Foreskin melanocyte (primary cell): ENCODE measurements at places on chromosomes 2 and 18.

DNA sequence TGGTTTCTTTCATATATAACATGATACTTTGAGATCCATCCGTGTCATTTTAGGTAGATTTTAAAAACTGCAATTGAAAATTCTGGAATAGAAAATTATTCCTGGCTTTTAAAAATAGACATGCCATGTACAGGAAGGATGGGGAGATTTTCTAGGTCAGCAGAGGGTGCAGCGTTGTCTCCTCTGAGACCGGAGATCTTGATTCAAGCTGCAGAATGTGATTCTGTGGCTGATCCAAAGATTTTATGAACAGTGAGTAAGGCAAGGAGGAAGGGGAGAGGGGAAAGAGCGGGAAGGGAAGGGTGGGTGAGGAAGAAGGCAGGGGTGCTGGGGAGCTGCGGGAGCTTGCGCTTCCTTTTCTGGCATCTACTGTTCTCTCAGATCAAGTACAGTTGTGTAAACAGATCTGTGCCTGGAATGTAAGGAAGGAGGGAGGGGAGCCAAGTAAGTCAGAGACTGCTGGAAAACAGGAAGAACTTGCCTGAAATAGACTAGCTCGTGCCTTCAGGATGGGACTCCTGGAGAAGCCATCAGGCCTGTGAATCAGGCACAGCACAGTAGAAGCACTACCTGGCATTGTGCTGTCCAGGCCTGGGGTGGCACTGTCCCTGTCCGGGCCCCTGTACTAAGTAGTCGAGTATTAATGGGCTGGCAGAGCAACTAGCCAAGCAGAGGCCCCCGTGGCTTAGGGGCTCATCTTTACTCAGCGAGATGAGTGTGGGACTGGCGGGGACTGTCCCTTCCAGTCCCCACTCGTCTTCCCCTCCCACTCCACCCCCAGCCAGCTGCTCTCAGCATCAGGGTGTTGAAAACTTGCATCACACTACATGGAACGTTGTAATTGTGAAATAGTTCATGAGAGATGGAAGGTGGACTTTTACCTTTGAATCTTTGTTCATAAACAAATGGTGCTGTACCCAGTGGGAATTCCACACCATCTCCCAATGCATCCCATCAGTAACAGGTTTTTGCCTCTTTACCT lies 163.5 kb downstream of the UXS1 start:
- DNase-seq, result peak; percentile 14

- peak; percentile 70 for DNase-seq
Measured at GRCh38 chr2:232250246-232251175, 128.0 kb upstream of the ALPP start.

DNA sequence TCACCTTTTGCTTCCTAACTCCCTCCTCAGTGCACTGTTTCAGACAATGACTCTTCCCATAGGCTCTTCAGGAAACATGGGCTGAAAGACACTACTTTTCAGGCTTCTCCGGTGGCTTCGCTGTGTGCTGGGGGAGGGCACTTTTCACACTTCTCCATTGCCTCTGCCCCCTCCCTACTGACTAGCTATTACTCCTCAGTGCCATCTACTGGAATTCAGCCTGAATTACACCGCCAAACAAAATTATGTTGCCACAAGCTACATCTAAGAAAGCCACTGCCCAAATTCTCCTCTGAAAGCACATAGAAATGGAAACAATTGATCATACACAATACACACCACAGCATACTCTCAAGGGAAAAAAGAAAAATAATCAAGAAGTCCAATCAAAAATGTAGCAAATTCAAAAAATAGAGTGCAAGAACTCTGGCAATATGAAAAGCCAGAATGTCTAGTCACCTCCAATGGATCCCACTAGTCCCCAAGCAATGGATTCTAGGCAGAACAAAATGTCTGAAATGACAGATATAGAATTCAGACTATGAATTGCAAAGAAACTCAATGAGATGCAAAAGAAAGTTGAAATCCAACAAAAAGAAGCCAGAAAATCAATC lies 1139.4 kb upstream of the GYPC start:
- DNase-seq, result peak; percentile 18

GRCh38 chr18:997499-997898 lies 92.8 kb downstream of the ADCYAP1 start:
- no peak for DNase-seq

DNA sequence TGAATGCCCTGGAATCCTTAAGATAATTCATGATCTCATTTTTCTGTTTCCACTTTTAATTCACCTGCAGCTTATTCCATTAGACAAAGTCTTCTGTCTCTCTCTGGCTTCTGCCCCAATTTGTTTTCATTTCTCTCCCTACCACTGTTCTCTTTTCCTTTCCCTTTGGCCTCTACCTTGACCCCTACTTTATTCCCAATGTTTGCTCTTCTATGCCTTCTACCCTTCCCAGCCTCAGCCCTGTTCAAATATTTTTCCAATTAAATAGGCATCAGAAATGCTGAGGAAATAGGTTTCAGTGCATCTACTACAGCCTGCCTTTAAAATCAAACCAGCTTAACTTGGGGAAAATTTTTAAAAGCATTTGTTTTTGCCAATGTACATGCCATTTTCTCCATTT lies 443.7 kb upstream of the CWC22 start:
- no peak for DNase-seq

GRCh38 chr2:55949613-55950012 lies 26.0 kb upstream of the EFEMP1 start:
- DNase-seq, result no peak

GRCh38 chr18:8747440-8747937 lies 42.1 kb downstream of the MTCL1 start:
- DNase-seq, result no peak

DNA sequence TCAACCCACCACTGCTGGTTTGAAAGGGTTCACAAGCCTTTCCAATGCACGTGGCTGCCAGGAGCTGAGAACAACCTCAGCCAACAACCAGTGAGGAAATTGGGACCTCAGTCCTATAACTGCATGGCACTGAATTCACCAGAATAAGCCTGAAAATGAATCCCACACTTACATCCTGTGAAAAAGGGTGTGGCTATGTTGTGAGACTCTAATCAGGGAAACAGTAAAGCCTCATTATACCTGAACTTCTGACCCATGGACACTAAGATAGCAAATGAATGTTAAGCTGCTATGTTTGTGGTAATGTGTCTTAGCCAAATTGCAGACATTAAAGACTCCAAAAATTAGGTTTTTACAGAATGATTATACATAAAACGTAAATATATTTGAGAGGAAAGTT lies 515.8 kb downstream of the IRS1 start:
- DNase-seq, result no peak

GRCh38 chr2:111100765-111101162 lies 19.9 kb upstream of the BCL2L11 start:
- peak; percentile 83 for DNase-seq

DNA sequence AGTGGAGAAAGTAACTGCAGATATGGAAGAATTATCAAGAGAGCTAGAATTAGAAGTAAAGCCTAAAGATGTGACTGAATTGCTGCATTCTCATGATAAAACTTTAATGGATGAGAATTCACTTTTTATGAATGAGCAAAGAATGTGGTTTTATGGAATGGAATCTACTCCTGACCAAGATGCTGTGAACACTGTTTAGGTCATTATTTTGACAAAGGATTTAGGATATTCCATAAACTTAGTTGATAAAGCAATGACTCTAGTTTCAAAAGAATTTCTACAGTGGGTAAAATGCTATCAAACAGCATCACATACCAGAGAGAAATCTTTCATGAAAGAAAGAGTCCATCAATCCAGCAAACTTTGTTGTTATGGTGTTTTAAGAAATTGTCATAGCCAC lies 1317.7 kb upstream of the ACVR2A start:
- DNase-seq, result no peak

DNA sequence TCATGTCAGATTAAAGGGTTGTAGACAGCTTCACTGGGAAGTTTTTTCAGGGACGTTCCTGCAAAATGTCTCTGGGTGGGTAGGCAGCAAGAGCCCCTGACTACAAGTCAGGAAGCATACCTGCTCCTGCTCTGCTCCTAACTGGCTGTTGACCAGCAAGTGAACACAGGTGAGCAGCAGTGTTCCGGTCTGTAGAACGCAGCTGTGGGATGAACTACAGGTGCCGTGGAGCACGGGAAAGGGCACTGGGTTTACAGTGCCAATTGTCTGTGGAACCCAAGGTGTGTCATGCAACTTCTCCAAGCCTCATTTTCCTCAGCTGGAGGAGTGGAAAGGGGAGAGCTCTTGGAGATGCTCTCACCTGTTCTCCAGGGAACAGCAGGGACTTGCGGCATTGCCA lies 6.6 kb downstream of the ASB18 start:
- no peak for DNase-seq

- DNase-seq, result no peak
Measured at GRCh38 chr2:219775506-219775905, 148.1 kb downstream of the SLC4A3 start.
